ENCODE measurements at places on chromosomes 5 and 9.

DNA sequence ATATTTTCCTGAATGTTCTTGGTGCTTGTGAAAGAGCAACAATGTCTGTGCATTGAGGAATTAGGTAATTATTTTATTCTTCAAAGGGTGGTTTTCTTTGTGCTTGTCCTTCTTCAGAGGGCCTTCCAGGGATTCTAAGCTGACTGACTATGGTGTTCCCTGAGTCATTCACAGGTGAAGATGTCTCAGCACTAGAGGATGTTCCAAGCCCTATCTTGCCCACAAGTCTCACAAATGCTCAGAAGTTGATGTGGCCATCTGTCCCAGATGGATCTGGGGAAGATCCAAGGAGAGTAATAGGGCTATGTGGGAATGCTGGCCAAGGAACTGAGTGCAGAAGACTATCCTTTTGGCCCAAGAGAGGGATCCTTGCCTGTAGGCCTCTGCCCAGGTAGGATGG is 120.9 kb downstream of the ADAMTSL1 start:
- DNase-seq: no peak

GRCh38 chr9:12719431-12719830 is 26.2 kb downstream of the TYRP1 start:
- peak; percentile 55 for DNase-seq

- peak; percentile 1 for DNase-seq
Observed at GRCh38 chr5:159515909-159516415, 185.7 kb upstream of the IL12B start.

DNA sequence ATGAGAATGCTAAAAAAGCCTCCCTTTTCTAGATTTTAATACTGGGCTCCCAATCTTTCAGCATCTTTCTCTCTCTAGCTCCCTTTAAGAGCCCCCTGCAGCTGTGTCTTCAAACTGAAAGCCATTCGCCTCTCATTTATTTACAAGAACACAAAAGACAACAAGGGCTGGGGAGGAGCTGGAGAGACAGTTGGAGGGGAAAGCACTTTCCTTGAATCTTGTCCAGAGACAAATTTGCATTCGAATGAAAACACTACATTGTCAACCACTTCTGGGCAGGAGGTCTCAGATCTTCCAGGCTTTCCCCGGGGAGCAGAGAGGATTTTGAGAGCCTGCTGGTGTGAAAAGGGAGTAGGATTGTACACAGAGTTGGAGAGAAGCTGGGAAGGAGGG is 518.3 kb downstream of the CTNND2 start:
- DNase-seq: no peak

DNA sequence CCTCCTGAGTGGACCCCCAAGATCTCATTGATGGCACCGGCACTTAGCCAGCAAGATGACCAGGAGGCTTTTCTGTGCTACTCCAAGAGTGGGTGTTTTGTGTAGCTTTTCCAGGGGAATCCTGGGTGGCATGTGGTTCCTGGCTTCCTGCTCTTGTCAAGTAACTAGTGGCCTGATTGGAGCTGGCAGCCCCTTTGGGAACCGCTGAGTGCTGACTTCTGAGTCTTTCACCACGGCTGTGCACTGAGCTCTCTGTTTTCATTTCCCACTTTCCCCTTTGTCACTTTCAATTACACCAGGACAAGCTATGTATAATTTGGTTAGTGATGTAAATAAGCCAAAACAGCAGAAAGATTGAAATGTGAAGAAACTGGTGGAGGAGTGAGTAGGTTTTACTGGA is 255.4 kb downstream of the GOLPH3 start:
- no peak for DNase-seq

- DNase-seq: no peak
Observed at GRCh38 chr5:102789469-102789868, 34.4 kb downstream of the PAM start.

GRCh38 chr9:113578279-113578865 is 114.8 kb downstream of the RGS3 start:
- DNase-seq: no peak

GRCh38 chr5:147591120-147591519 is 81.3 kb upstream of the DPYSL3 start:
- DNase-seq: no peak

GRCh38 chr9:6079386-6079785 is 64.0 kb upstream of the RANBP6 start:
- peak; percentile 12 for DNase-seq

GRCh38 chr5:151764801-151765200 is 6.4 kb upstream of the ATOX1 start:
- peak; percentile 19 for DNase-seq

DNA sequence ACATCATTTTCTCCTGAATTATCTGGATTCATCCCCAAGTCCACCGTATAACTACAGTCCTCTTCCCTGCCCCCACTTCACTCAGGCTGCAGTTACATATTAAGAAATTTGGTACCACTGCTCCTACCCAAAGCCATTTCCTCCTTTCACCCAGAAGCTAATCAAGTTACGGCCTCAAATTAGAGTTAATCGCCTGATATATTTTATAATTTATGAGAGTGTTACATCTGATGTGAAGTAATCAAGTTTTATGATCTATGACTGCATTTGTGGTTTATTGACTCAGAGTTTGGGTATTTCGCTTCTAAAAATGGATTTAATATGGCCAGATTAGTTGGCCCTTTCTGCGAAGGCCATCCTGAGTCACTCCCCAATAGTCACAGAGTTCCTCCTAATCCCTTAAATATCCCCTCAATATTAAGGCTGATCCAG is 223.6 kb upstream of the KIF2A start:
- DNase-seq: no peak

GRCh38 chr5:109089191-109089590 is 320.6 kb downstream of the PJA2 start:
- DNase-seq: no peak

DNA sequence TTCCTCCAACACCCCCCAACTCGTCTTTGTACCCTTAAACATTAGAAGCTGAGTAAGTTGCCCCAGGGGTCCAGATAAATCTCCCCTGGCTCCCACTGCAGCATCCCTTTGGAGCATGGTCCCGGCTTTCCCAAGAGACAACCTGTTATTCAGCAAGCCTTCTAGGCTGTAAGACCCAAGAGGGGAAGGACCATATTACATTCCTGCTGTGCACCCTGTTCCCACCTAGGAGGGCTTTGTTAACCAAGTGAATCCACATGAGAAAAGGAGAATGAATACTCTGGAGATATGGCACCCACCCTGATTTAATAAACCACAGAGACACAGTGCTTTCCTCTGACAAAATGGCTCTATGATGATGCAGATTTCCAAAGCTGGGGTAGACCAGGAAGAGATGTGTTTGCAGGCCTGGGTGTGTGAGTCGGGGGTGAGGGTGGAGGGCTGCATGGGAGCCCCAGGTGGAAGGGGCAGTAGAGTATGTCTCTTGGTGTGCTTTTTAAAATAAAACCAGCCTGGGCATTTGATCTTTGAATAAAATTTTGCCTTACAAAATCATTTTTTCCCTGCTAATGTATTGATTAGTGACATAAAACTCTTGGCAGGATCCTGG is 325.2 kb downstream of the DRD1 start:
- DNase-seq: no peak

DNA sequence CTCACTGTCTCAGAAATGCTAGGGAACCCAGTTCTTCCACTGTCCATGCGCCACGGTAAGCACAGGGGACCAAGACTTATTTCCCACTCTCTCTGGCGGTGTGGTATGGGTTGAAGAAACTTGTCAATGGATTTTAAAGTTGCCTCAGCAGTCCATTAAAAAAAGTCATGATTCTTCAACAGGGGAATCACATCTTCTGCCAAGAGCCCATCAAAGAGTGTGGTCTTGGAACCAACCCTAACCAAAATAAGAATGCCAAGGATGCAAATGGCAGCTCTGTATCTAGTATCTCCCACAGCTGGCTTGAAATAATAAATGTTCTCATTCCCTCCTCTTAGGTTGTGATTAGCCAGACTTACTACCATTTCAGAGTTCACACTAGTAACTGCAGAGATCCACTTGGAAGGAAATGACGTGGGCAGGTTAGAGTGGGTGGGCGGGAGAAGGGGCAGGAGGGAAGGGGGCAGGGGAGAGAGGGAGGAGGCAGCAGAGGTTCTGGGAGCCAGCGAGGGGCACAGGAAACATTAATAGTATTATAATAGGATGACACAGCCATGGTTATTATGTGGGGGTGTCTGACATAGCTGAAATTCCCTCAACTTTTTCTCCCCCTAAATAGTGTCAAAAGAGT is 17.6 kb downstream of the PTCH1 start:
- DNase-seq: no peak

GRCh38 chr5:147391781-147392180 is 118.1 kb downstream of the DPYSL3 start:
- no peak for DNase-seq

GRCh38 chr5:58545912-58546311 is 37.0 kb upstream of the RAB3C start:
- no peak for DNase-seq

- no peak for DNase-seq
Observed at GRCh38 chr5:162886717-162887116, 550.7 kb upstream of the CCNG1 start.

DNA sequence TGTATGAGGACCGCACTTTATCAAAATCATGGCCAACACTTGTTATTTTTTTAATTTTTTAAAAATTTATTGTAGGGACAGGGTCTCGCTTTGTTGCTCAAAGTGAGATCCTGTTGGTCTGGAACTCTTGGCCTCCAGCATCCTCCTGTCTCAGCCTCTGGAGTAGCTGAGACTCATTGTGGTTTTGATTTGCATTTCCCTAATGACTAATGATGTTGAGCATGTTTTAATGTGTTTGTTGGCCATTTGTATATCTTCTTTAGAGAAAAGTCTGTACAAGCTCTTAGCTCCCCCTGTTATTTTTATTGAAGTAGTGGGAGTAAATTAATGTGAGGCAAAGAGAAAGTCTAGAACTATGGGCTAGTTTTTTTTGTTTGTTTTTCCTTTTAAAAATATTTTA is 1.6 kb upstream of the RPS6 start:
- DNase-seq: no peak

DNA sequence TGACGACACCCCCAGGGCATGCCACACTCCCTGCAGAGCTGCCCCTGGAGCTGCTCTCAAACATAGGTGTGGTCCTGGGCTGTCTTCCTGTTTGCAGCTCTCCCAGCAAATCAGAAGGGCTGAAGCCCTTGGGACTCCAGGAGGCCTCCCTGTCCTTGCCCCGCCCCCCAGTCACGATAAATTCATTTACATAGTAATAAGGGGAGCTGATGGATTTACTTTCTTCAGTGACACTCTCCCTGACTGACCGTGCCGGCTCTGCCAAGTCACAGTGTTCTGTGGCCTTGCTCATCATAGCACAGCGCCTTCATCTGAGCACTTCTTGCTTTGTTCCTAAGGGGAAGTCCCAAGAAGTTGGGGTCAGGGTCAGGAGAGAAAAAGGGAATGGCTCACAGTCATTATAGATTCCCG is 121.4 kb downstream of the ENC1 start:
- peak; percentile 5 for DNase-seq

DNA sequence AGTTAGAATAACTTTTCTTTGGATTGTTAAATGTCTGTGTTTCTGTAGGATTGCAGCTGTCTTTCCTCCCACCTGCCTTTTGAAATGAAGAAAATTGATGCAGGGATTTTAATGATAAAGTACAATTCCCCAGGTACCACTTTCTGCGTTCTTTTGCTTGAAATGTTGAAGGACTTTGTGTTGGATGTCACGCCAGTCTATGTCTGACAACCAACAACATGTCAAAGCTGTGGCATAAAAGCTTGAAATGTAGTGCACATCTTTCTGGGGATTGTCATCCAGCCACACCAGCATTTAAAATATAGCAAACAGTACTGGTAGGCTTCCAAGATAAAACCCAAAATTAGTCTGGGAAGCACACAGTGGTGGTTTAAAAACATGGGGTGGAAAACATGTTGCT is 381.4 kb downstream of the TMEM161B start:
- DNase-seq: no peak

- DNase-seq: no peak
Observed at GRCh38 chr5:95486191-95486590, 68.6 kb downstream of the SKIC3 start.

DNA sequence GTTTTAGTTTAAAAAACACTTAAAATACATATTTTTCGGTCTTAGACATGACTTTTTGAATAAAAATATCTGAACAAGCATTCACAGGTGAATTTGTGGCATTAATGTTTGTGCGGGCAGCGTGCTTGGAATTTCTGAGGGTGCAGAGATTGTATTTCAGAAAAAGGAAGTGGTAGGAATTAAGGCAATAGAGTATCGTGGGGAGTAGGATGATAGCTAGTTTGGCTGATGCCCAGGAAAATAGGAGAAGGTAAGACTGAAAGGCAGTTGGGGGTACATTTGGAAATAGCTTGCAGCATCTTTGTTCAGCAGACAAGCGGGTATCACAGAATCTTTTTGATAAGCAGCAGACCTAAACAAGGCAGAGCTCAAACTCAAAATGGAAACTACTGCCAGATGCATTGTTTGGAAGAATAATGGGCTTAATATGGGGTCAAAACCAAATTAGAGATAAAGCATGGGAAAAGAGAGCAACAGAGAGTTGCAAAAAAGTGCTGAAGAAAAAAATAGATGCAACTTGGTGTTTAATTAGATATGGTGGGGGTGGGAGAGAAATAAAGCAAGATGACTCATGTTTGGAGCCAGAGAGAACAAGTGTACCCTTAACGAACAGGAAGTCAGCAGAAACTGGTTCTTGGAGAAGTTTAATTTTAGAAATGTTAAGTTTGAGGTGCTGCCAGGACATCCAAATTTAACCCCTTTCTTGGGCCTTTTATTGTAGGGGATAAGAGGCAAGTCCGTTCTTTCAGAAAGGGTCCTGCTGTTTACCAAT is 85.7 kb upstream of the ARRDC3 start:
- no peak for DNase-seq

GRCh38 chr9:129323376-129323998 is 145.4 kb upstream of the IER5L start:
- DNase-seq: no peak

GRCh38 chr5:1504069-1504595 is 19.6 kb downstream of the LPCAT1 start:
- DNase-seq: no peak

- DNase-seq: no peak
Observed at GRCh38 chr5:6598351-6598900, 34.4 kb downstream of the NSUN2 start.

- DNase-seq: no peak
Observed at GRCh38 chr9:137351781-137352501, 49.9 kb upstream of the NRARP start.

DNA sequence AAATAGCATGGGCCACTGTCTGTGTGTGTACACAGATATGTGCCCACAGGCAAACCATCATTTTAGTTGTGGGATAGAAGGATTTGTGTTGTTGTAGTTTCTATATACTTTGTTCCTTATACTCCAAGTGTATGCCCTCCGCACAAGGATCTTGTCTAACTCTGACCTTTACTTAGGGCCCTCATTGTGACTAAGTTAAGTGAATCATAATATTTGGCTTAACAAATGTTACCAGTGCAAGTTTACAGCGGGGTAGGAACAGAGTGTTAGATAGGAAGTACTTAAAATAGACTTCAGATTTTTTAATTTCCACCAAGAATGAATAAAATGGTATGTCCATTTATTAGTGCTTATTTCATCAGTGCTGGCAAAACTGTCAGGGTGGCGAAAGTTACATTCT is 29.5 kb upstream of the CYFIP2 start:
- no peak for DNase-seq

DNA sequence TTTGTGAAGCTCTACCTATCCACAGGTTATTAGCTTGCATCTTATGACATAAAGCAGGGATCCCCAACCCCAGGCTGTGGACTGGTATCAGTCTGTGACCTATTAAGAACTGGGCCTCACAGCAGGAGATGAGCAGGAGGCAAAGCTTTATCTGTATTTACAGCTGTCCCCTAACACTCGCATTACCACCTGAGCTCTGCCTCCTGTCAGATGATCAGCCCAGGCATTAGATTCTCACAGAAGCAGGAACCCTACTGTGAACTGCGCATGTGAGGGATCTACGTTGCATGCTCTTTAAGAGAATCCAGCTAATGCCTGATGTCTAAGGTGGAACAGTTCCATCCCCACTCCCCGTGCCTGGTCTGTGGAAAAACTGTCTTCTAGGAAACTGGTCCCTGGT is 19.7 kb downstream of the FBXW11 start:
- peak; percentile 69 for DNase-seq

Measured in NCI-H146 (cell line).